Stimulated activated CD4-positive, alpha-beta T cell treated with anti-CD3 and anti-CD28 coated beads, Interleukin-2, amount 100 ng/mL, for 4 hours (primary cell): ENCODE measurements at places on chromosomes 2 and 18.

- DNase-seq: no peak
These were observed 3.2 kb downstream of the ALLC start for GRCh38 chr2:3661149-3661660.

- no peak for DNase-seq
These were observed 19.0 kb downstream of the MTERF4 start for GRCh38 chr2:241083091-241083415.

- DNase-seq: no peak
These were observed 288.7 kb downstream of the MBD2 start for GRCh38 chr18:53935803-53936202.

GRCh38 chr2:237201461-237202287, 116.0 kb downstream of the COPS8 start:
- no peak for DNase-seq

- no peak for DNase-seq
These were observed 217.4 kb downstream of the DPP10 start for GRCh38 chr2:114659880-114660279.

- DNase-seq: no peak
These were observed 18.3 kb downstream of the IL1B start for GRCh38 chr2:112818094-112818902.
